ENCODE measurements at places on chromosomes 3 and 15.

- no peak for DNase-seq
Measured at GRCh38 chr15:88179562-88179961, 77.0 kb downstream of the NTRK3 start.

- DNase-seq = no peak
Measured at GRCh38 chr3:29619676-29620075, 338.8 kb downstream of the RBMS3 start.

GRCh38 chr3:184597829-184598573 lies 36.4 kb downstream of the EPHB3 start:
- no peak for DNase-seq

- no peak for DNase-seq
Measured at GRCh38 chr3:191492601-191493000, 31.6 kb downstream of the PYDC2 start.

DNA sequence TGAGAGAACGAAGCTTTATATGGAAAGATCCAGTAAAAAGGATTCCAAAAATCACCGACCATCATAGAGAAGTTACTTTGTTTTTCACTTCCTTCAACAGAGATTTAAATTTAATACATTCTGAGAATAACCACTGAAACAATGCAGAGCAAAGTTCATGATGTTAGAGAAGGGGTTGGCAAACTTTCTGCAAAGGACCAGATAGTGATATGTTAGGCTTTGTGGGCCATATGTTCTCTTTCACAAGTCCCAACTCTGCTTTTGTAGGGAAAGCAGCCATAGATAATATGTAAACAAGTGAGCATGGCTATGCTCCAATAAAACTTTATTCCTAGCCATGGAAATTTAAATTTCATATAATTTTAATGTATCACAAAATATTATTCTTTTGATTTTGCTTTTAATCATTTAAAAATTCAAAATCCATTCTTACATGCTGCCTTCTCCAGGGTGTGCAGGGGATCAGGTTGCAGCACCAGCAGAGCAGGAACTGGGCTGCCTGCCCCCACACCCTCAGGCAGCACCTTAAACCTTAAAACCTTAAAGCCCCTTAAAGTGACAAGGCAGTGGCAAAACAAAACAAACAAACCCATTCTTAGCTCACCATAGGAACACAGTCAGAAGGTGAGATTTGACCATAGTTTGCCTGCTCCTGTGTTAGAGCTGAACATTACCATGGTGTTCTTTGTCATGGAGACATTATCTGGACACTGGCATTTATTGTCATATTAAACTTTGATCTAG lies 16.9 kb upstream of the IGSF10 start:
- DNase-seq = no peak

- no peak for DNase-seq
Measured at GRCh38 chr3:61601831-61602230, 40.5 kb downstream of the PTPRG start.

DNA sequence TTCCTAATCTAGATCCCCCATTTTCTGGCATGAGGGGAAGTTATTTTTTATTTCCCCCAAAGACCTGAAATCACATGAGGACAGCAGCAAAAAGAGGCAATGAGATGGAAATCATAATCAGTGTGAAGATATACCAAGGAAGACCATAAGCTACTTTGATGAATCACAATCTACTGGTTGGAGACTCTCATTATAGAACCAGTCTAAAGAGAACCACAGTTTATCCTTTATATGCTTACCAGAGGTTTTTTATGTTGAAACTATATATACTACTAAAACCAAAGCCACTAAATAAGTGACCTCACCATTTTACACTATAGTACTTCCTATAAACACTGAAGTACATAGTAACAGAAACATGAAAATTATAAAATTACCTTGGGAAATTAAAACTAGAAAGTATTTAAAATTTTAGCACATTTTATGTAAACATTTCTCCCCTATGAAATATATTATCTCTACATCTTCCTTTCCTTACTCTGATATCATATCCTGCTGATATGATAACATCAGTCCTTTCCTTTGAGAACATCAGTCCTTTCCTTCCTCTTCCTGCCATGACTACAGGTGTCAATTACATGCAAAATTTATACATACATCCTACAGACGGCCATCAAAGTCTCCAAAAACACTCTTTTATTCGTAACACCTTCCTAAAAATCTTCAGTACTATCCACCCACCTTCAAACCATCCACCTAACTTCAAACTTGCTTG lies 71.8 kb downstream of the PHC3 start:
- DNase-seq = no peak

DNA sequence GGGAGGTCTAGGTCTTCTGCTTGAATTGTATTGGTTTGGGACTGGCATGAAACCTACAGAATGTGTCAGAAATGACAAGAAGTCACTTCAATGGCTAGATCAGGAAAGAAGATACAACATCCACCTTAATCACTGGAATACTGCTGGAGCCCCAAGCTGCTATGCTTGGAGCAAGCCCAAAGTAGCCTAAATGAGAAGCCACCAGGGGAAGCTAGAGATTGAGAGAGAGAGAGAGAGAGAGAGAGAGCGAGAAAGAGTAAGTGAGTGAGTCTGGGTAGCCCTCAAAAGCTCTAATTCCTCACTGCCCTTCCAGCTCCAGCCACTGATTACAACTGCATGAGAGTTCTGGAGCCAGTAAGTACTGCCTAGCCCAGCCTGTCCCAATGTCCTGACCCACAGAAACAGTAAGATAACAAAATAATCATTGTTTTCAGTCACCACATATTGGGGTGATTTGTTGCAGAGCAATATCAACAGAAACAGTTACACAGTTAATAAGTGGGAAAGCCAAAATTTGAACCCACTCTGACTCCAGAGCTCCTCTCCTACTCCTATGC lies 529.2 kb upstream of the GOLIM4 start:
- DNase-seq = no peak

DNA sequence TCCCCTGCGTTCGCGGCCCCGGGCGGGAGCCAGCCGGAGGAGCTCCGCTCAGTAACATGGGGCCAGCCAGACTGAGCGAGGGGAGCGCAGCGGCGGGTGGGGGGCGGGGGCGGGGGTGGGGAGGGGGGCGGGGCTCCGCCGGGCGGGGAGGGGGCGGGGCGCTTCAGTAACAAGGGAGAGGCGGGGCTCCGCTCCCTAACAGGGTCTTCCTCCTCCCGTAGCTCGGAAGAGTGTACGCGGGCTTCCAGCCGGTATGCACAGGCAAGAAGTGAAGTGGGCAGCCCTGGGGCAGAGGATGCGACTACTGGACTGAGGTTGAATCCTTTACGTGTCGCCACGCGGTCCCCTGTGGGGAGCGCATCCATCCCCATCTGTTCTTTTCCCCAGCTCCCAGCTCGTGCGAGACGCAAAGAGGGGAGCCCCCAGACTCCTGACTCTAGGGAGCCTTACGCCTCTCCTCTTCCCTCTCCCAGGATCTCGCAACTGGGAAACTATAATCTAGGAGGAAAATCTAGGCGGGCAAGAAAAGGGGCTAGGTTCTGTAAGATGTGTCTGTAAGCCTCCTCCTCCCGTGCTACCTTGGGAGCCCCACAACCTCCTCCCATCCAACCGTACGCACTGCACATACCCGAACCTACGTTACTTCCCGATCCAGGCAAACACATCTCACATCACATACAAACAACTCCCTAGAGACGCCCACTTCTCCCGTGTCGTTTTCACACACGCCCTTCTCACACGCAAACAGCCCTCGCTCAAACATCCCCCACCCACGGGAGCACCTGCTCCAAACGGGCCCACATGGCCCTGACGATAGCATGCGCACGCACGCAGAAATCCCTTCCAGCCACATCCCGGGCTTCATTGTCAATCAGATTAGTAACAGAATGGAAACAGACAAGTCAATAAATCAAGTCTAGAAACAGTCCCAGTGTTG lies at the start of gene SHF:
SHF (minus strand) TSS at position 73 of the 937 bp plus-strand sequence; CDS start at position 58, 15 bp downstream.
- DNase-seq = no peak

Data from esophagus muscularis mucosa (tissue), 4 donors.